NCI-H526 (cell line): ENCODE measurements at places on chromosomes 2 and 18.

GRCh38 chr2:168456521-168457189, 583 bp downstream of the CERS6 start:
- DNase-seq = peak; percentile 84

GRCh38 chr2:158984604-158985135, 16.2 kb downstream of the TANC1 start:
- no peak for DNase-seq

DNA sequence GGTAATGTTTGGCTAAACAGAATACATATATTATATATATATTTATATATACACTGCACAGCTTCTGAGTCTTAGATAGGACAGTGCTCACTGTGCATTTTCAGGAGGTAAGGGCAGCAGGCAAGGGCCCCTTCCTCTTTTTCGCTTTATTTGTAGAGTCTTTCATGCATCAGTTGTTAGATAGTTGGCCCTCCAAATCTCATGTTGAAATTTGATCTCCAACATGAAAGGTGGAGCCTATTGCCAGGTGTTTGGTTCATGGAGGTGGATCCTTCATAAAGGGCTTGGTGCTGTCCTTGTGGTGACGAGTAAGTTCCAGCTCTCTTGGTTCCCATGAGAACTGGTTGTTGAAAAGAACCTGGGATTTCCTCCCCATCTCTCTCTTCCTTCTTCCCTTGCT, 48.1 kb downstream of the TSN start:
- peak; percentile 79 for DNase-seq

DNA sequence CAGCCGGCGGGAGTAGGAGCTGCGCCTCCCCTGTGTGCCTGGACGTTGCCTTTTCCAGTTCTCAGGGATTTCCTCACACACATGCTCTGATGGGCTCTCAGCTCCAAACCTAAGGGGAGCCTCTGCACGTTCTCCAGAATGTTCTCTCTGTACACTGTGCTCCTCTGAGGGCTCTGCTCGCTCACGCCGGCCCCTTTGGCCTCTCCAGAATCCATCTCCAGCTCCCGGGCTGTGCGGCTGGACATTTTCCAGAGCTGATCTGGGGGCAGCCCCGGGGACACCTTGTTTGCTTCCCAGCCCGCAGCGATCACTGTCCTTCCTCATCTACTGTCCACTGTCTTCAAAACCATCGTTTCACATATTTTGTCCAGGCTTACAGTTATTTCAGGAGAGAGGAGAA, 245.4 kb upstream of the HDAC4 start:
- no peak for DNase-seq

GRCh38 chr2:85750587-85751575, 2.9 kb upstream of the ATOH8 start:
- peak; percentile 72 for DNase-seq

DNA sequence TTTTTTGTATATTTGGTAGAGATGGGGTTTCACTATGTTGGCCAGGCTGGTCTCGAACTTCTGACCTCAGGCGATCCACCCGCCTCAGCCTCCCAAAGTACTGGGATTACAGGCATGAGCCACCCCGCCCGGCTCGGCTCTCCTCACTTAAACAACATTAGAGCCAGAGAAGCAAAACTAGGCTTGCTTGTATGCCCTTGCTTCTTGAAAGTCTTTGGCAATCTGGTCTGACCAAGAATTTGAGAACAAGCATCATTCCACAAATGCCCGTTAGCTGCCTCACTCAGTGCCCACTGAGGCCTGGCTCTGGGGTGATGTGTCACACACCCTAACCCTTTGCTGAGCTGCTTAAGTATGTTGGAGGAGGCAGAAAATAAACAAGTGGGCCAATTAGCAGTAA, 33.5 kb downstream of the SOWAHC start:
- DNase-seq = no peak

DNA sequence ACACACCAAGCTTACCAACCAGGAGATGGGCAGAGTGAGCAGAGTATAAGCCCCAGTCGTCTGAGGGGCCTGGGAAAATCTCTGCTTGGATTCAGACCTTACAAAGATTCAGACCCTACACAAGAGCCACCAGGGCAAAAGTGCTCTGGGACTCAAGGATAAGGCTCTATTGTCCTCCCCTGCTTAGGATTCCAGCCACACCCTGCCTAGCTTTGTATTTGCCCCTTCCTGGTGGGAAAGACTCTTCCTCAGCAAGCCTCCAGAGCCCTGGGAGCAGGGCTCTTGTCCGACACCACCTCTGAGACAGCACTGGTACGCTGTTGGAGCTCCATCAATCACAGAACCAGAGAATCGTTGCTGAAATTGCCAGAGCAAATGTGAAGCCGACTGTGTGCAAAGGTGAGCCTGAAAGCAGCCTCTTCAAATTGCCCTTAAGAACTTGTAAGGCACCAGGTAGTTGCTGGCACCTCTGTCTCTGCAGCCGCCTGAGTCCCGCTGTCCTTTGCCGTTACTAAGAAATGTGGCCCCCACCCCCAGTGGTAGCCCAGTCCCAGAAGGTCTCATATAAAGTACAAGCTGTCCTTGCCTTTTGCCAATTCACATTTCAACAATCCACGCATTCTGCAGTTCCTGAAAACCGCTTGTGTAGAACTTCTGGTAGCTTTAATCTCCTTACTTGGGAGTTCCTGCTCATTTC, 148.7 kb downstream of the CTIF start:
- no peak for DNase-seq

GRCh38 chr18:69631281-69631680, 230.6 kb downstream of the DOK6 start:
- no peak for DNase-seq
